SJCRH30 (cell line): ENCODE measurements at places on chromosomes 16 and 17. TPM values are rescaled to one million over a fixed set of nuclear protein-coding genes. Genes with fewer than 3 reads are reported as not detected.

DNA sequence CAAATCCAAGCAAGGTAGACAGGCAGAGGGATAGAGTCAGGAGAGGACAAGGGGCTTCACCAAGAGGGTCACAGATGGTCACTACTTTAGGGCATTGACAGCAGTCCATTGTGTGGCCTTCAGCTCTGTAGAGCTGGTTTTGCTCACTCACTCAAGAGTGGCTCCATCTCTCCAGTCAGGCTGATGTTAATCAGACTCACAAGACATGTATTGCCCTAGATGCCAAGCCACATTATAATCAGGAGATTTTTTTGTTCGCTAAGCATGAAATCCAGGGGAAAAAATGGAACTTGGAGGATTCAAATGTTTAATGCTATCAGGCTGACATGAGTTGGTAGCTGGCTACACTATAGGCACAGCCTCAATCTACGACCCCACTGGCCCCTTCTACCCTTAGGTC, 32.5 kb downstream of the CD300LF start:
- DNase-seq = no peak

- no peak for DNase-seq
These were observed 24.0 kb downstream of the GGA3 start for GRCh38 chr17:75237100-75238014.

DNA sequence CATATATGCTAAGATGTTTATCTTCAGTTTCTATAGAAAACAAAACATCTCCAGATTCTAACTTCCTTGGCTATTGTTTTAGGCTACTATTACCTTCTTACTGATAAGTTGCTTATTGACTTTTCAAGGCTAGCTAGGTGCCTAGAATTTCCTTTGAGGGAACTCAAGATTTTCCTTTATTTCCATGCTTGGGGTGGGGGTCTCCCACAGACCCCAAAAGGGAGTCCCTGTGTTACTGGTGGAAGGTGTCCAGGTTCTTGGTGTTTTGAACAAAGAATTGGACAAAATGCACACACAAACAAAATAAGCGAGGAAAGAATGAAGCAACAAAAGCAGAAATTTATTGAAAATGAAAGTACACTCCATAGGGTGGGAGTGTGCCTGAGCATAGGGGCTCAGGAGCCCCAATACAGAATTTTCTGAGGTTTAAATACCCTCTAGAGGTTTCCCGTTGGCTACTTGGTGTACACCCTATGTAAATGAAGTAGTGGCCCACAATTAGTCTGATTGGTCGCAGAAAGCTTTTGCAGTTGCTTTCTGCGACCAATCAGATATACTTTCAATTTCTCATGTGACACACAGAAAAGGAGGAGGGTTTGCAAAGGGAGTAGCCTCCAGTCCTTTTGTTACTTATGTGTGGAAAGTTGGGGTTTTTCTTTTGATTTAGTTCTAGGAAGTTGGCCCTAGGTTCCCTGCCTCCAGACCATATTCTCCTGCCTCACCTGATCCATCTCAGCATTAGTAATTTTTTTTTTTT, 67.5 kb downstream of the MARF1 start:
- DNase-seq = no peak

DNA sequence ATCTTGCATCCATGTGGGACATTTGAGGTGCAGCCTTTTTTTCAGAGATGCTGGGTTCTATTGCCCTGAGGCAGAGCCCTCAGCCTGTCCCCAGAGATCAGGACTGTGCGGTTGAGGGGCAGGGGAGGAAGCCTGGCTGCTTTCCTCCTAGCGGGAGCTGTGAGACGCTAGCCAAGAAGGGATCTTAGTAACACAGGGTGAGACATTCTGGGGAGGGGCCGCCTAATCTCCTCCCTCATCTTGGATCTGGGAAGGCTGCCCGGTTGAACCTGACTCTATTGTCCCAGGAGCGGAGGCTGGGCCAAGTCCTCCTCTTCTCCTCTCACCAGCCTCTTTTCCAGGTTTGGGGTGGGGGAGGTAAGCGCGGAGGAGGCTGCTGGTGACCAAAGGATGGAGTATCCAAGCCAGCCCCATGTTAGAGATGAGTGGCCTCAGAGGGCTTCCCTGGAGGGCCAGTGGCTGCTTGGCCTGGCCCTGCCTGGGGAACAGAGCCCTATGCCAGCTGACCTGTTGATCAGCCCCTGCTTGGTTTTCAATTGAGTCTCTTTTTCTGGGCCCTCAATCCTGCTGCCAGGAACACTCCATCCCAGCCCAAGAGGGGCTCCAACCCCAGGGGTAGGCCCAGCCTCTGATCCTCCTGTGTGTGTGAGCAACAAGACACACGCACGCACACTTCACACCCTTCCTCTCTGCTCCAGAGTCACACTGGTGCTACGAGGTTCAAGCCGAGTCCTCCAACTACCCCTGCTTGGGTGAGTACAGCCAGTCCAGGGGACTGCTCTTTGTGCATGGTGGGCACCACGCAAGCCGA, 5.0 kb downstream of the CA4 start:
- DNase-seq = no peak

The HSD11B2 gene
- 0.61 and 1.1 TPM in 2 replicates for total RNA-seq
